ENCODE measurements at places on chromosomes 3 and 15. TPM values are rescaled to one million over a fixed set of nuclear protein-coding genes. Genes with fewer than 3 reads are reported as not detected.

GRCh38 chr3:150393745-150394144 is 14.4 kb upstream of the TSC22D2 start:
- no peak for DNase-seq

GRCh38 chr3:195007151-195007550 is 263.8 kb downstream of the XXYLT1 start:
- DNase-seq = no peak

DNA sequence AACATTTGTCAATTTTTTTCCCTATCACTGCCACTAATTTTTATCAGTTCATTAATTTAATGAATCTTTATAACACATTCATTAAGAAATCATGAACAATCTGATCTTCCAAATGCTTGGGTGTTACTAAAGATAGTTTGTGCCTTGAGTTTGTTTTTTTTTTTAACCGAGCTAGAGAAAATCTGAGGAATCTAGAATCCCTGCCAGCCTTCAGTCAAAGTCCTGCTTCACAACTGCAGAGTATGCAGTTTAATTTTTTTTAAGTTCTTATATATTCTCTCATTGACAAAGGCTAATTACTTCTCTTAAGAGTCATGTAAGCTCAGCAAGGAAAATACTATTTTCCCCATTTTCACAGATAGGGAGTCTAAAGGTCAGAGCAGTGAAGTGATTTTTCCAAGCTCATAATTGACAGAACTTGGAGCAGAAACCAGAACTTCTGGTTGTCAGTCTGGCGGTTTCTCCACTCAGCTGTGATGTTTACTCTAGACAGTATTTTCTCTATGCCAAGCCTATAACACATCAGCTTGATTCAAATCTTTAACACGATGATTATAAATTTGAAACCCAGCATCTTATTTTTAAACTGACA is 55.7 kb downstream of the TNIK start:
- DNase-seq = no peak

GRCh38 chr3:194176274-194176991 is 40.5 kb downstream of the HES1 start:
- DNase-seq = no peak

The CFAP20DC gene
- 8.2 TPM for total RNA-seq

The VPS39 gene
- 31.1 TPM for total RNA-seq

All from LHCN-M2 (cell line).